ENCODE measurements at places on chromosomes 6 and 20.

DNA sequence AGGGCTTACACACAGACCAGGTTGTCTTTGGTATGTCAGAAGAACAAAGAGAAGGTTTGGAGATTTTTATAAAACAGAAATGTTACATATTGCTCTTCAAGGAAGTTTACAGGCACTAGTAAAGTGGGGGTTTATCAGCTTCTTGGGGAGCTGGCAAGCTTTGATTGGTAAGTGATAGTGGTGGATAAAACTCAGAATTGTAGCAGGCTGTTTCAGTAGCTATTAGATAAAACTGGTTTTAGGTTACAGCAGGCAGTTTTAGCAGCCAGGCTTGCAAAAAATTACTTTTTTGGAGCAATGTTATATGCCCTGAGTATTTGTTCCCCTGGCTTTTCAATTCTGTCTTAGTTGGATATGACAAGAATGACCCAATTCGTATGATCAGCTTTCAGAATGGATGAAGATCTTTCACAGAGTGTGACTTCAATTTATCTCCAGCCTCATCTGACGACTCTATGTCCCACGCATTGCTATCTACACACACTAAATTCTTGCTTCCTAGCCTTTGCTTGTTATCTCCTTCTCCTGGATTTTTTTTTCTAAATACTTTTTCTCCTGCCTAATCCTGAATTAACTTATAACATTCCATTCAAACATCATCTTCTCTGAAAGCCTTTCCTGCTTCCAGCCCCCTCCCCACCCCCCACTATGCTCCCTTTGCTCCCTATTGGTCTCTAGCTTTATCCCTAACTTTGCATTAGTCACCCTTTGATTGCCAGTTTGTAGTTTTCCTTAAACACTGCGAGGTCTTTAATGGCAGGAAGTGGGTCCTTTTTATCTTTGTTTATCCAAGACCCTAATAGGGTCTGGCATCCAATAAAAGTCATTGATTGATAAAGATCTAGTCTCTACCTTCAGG, 1.0 kb upstream of the TOMM34 start:
- no peak for DNase-seq

GRCh38 chr20:31894980-31895675, 24.7 kb downstream of the TTLL9 start:
- peak; percentile 52 for DNase-seq

GRCh38 chr6:147879031-147879580, 370.6 kb downstream of the SAMD5 start:
- no peak for DNase-seq

- DNase-seq, result no peak
These were observed 81.1 kb downstream of the LAMA4 start for GRCh38 chr6:112173221-112173804.

- no peak for DNase-seq
These were observed 21.9 kb upstream of the CD2AP start for GRCh38 chr6:47455533-47456209.

GRCh38 chr6:86728976-86729375, 208.4 kb upstream of the HTR1E start:
- no peak for DNase-seq

DNA sequence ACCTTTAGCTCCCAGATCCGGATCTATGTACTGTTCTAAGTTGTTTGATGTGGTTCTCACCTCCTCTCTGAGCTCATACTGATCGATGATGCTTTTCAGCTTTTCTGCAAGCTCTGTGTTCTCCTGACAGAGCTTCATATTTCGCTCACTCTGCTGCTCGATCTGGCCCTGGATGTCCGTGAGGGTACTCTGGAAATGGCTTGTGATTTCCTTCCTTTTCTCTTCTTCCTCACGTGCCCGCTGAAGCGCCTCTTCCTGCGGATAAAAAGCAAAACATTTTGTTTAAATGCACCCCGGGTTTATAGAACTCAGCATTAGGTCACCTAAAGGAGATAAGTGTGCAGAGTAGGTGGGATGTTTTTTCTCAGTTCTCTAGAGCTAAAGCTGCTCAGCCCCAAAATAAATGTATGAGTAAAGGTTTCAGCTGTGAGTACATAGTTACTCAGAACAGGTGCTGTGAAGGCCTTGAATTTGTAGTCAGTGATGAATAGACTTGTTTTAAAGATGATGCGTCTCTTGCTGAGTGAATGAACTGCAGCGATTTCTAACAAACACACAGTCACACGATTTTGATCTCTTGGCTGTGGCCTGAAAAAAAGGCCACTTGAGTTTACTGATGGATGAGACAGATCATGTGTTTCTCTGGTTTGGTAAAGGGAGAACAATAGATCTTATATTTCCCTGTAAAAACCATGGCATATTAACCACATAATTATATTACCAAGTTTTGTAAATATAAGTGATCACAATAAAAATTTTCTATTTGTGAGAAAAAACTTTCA, 29.1 kb downstream of the TXLNB start:
- DNase-seq, result no peak

DNA sequence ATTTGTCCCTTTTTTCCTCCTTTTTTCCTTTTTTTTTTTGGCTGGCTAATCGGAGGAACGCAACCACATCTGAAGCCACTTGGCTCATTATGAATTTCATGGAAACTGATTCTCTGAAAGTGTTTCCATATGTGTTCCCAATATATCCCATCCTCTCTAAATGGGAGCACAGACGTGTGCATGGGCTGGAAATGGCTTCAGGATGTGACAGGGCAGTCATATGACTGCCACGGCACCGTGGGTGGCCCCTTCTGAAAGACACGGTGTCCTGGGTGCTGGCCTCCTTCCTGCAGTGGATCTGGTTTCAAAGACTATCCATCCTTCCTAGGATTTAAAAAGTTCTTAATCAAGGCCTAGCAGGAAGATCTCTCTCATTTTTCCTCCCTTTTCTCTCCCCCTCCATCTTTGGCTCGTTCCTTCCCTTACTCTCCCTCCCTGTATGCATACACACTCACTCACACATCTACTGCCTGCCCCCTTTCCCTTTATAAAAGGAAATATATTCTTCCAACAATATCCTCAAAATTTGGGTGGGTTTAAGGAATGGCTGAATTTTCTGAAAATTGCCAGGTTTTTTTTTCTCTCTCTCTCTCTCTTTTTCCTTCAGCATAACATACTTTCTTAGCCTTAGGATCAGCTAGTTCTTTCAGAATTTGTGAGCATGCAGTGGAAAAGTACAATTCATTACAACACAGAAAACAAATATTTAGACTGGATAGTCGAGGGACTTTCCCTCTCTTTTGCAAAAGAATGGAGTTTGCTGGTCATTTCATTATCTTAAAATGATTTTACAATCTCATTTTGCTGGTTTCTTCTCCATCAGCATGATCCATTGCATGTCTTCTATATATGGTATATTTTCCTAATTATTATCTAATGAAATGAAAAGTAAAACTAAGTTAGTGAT, 161.2 kb upstream of the SUPT3H start:
- peak; percentile 76 for DNase-seq

DNA sequence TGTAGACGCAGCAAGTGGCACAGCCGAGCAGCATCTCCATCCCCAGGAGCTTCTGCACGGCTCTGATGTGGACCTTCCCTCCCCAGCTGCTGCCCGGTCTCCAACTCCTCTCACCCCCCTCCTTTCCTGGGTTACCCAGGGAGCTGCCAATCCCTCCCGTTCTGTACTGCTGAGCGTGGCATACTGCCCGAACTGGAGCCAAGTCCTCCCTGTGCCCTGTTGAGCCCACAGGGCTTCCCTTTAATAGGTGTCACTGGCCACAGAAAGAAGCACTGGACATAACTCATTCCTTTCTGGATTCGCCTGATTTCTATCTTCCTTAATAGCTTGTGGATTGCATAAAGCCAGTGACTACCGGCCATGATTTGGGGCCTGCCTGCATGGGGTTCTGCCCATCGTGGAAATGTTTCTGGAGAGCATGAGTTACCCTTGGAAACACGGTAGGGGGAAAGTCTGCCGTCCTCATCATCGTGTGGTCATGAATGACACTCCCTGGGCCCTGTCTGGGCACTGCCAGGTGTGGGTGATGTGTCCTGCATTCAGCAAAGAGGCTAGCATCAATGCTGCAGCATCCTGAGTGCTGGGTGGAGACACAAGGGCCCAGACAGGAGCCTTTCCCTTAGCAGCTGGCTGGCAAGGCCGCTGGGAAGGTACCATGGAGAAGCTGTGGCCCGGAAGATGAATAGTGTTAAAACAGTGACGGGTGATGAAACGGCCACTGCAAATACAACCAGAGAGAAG, 189.7 kb downstream of the SYNDIG1 start:
- no peak for DNase-seq

DNA sequence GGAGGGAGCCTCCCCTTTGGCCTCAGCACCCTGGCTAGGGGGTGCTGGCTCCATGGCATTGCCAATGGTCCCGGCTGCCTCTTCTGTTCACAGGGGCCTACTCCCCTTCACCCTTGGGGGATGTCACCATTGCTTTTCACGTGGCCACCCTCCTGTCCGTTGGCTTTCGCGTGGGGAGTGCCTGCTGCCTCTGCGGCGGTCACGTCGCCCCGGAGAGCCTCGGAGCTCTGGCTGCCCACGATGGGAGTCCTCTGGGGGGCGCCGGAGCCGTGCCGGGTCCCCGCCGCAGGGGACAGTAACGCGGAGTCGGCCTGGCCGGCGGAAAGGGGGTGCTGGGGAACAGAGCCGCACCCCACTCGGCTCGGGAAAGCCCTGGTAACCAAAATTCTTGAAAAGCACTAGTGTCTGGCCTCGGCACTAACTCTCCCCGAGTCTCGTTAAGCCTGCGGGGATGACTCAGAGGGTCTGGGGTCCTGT, 661 bp upstream of the HEBP2 start:
- no peak for DNase-seq

- DNase-seq, result no peak
These were observed 308.3 kb downstream of the CDH4 start for GRCh38 chr20:61560361-61560853.

DNA sequence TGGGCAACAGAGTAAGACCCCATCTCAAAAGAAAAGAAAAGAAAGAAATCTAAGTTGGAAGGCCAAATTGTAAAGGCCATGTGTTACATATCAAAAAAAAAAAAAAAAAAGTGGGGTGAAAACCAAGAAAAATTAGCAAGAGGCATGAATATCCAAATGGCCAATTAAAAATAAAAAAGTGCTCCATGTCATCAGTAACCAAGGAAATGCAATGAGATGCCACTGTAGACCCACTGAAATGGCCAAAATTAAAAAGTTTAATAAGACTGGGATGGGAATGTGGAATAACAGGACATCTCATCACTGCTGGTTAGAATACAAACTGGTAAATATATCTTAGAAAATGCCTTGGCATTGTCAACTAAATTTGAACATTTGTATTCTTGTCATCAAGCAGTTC, 30.1 kb upstream of the BCLAF1 start:
- no peak for DNase-seq

GRCh38 chr20:6302041-6302440, 179.2 kb upstream of the FERMT1 start:
- DNase-seq, result no peak

GRCh38 chr6:484086-484745, 92.7 kb downstream of the IRF4 start:
- DNase-seq, result no peak

DNA sequence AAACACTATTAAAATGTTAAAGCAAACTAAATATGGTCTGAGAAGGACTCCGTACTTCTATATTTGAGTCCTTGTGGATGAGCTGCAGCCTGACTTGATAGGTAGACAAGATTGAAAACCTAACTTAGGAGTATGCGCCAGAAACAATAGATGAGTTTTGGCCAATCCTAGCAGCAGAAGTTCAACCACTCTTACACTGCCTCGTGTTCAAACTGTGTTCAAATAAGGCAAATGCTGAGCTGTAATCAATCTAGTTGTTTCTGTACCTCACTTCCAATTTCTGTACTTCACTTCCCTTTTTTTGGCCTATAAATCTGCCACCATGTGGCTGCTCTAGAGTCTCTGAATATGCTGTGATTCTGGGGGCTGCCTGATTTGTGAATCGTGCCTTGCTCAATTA, 13.2 kb upstream of the SERINC1 start:
- DNase-seq, result no peak

- no peak for DNase-seq
These were observed 230.9 kb upstream of the DTNBP1 start for GRCh38 chr6:15893556-15894253.

- DNase-seq, result no peak
These were observed 44.7 kb downstream of the DEFB114 start for GRCh38 chr6:49919261-49919660.

GRCh38 chr6:24689964-24690363, 23.1 kb downstream of the ACOT13 start:
- no peak for DNase-seq

DNA sequence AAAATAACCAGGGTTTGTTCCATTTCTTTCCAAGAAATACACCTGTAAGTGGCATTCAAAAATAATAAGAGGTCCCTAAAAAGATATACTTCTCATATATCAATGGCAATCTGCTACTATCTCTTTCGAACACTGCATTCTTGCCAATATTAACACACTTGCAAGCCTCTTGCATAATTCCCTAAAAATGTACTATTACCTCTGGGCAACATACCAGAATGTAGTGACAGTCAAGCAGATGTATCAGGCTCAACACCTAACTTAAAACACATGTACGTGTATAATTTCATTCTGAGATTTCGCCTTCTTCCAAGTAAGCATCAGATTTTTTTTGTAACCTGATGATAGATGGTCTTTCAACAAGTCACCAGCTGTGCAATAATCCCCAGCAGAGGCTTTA, 3.4 kb downstream of the CBLN4 start:
- no peak for DNase-seq

GRCh38 chr6:69100772-69101171, 465.7 kb downstream of the ADGRB3 start:
- no peak for DNase-seq

DNA sequence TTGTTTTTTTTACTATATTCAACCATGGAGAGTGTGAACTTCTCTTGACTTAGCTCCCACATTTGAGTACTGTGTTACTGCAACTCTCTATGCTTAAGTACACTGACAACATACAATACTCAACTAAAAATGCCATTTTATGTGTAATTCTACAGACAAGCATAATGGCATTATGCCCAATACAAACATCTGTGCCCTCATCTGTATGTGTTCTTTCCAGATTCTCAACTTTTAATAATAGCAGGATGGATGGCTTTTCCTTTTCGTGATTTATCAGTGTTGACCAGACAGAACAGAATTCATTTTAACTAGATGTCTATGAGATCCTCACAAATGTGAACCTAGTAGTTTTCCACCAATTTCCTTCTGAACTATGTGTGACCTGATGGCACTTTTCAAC, 84.2 kb upstream of the MARCKS start:
- DNase-seq, result no peak

GRCh38 chr20:5737966-5738365, 12.2 kb upstream of the SHLD1 start:
- DNase-seq, result no peak

DNA sequence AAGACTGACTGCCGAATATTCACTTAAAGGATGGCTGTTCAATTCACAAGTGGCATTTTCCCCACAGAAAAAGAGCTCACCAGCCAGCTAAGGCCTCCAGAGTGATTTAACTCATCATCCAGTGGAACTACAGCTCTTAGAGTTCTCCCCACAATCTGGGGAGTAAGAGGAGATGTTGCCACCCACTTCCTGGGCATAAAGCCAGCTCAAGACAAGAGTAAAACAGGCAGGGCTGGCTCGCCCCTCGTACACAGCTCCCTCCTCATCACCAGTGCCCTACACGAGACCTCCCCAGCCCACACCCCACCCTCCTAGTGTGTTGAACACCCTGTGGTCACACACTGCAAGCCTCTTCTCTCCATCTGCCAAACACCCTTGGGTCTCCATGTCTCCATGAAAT, 47.2 kb upstream of the IPCEF1 start:
- DNase-seq, result no peak
